ENCODE measurements at places on chromosomes 6 and 20. TPM values are rescaled to one million over a fixed set of nuclear protein-coding genes. Genes with fewer than 3 reads are reported as not detected.

PRIM2 gene
- 3.3 TPM for total RNA-seq

DDX43 gene
- 0.28 TPM for total RNA-seq

CGA gene
- not detected for total RNA-seq

SYCP2L gene
- 1.4 TPM for total RNA-seq

PKIB gene
- 7.3 TPM for total RNA-seq

CALHM4 gene
- total RNA-seq, result not detected

CGAS gene
- total RNA-seq, result 1.8 TPM

DNA sequence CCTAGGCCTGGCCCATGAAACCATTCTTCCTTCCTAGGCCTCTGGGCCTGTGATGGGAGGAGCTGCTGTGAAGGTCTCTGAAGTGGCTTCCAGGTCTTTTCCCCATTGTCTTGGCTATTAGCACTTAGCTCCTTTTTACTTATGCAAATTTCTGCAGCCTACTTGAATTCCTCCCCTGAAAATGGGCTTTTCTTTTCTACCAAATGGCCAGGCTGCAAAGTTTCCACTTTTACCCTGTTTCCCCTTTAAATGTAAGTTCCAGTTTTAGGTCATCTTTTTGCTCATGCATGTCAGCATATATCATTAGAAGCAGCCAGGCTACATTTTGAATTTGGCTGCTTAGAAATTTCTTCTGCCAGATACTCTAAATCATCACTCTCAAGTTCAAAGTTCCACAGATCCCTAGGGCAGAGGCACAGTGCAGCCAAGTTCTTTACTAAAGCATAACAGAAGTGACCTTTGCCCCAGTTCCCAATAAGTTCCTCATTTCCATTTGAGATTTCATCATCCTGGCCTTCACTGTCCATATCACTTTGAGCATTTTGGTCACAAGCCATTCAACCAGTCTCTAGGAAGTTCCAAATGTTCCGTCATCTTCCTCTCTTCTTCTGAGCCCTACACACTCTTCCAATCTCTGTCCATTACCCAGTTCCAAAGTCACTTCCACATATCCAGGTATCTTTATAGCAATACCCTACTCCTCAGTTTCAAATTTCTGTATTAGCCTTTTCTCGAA, 71.9 kb downstream of the TBC1D7 start:
- H3K27ac ChIP-seq, result no peak overlapping the region
- no peaks in the 10 kb centered on the region for H3K27me3 ChIP-seq
- H3K4me3 ChIP-seq, result no peak overlapping the region
- DNase-seq, result no peak

GRCh38 chr6:169868458-169868857, 117.0 kb downstream of the ERMARD start:
- no peak overlapping the region for H3K4me3 ChIP-seq
- no peaks in the 10 kb centered on the region for H3K36me3 ChIP-seq

DNA sequence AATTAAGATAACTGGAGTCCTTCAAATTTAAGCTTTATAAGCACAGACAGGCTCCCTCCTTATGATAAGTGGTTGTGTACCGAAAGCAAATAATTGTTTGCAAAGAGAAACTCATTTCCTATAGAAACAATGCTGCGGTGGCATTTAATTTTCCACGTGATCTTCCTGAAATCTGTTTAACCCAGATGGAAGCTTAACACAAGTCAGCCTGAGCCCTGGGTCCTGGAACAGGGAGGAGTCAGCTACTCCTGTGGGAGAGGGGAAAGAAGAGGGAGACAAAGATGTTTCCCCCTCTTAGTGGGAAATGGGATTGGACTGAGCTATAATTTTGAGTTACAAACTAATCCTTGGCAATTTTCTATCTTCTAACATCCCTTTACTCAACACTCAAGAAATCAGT, 136.5 kb downstream of the ELOVL4 start:
- no peaks in the 10 kb centered on the region for H3K36me3 ChIP-seq
- H3K27me3 ChIP-seq, result no peaks in the 10 kb centered on the region
- H3K4me3 ChIP-seq, result no peak overlapping the region
- H3K4me1 ChIP-seq, result no peaks in the 10 kb centered on the region

GRCh38 chr20:35318502-35319157, 26.4 kb upstream of the FAM83C start:
- peak overlapping the region; percentile 5 for H3K27ac ChIP-seq
- no peak for DNase-seq
- no peaks in the 10 kb centered on the region for H3K4me1 ChIP-seq
- H3K27me3 ChIP-seq, result no peaks in the 10 kb centered on the region
- no peaks in the 10 kb centered on the region for H3K36me3 ChIP-seq

GRCh38 chr6:103534095-103534494, 1325.6 kb downstream of the HACE1 start:
- H3K4me1 ChIP-seq, result no peaks in the 10 kb centered on the region
- H3K27ac ChIP-seq, result no peak overlapping the region
- H3K27me3 ChIP-seq, result no peaks in the 10 kb centered on the region
- no peaks in the 10 kb centered on the region for H3K36me3 ChIP-seq
- no peak overlapping the region for H3K4me3 ChIP-seq

DNA sequence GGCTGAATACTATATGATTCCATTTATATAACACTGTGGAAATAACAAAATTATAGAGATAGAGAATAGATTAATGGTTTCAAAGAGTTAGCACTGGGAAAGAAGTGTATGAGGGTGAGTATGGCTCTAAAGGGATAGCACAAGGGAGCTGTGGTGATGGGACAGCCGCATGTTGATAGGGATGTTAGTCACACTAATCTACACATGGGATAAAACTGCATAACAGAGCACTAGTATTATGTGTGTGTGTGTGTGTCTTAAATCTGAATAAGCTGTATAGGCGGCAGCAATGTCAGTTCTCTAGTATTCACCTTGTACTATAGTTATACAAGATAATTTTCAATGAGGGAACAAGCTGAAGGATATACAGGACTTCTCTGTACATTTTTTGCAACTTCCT, 5.8 kb downstream of the CGA start:
- no peak overlapping the region for H3K27ac ChIP-seq
- H3K27me3 ChIP-seq, result no peaks in the 10 kb centered on the region
- no peak overlapping the region for H3K4me3 ChIP-seq
- no peak for DNase-seq

DNA sequence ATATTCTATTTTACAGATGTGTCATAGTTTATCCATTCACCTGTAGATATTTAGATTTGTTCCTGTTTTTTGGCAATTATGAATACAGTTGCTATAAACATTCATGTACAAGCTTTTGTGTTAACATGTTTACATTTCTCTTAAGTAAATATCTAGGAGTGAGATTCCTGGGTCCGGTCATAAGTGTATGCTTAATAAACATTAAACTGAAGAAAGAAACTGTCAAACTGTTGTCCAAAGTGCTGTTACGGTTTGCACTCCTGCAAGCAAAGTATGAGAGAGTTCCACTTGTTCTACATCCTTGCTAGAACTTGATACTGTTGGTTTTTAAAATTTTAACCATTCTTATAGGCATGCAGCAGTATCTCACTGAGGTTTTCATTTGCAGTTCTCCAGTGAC, 138.6 kb downstream of the RALGAPA2 start:
- DNase-seq, result no peak
- H3K36me3 ChIP-seq, result no peaks in the 10 kb centered on the region
- no peak overlapping the region for H3K4me3 ChIP-seq
- no peak overlapping the region for H3K27ac ChIP-seq
- no peaks in the 10 kb centered on the region for H3K4me1 ChIP-seq

GRCh38 chr6:33813990-33814985, 10.5 kb upstream of the MLN start:
- H3K4me1 ChIP-seq, result no peaks in the 10 kb centered on the region
- H3K4me3 ChIP-seq, result no peak overlapping the region
- H3K27ac ChIP-seq, result no peak overlapping the region
- H3K27me3 ChIP-seq, result peaks cover 4% of the 10 kb centered on the region

DNA sequence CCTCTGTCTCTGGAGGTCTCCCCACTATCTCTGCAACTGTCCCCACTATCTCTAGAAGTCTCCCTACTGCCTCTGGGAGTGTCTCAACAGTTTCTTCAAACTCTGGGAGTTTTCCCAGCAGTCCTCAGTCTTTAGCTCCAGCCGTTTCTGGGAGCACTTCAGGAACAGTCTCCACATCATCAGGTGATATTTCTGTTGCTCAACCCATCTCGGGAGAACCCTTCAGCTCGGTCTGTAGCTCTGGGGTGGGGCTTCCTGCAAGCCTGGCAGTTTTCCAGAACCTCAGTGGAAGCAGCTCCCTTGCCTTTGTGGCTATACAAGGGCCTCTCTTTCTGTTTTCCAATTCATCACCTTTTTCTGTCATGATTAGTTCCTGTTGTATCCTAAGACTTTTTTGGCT, 3.0 kb upstream of the SFTA2 start:
- H3K4me1 ChIP-seq, result peaks cover 6% of the 10 kb centered on the region
- DNase-seq, result no peak
- no peak overlapping the region for H3K27ac ChIP-seq

DNA sequence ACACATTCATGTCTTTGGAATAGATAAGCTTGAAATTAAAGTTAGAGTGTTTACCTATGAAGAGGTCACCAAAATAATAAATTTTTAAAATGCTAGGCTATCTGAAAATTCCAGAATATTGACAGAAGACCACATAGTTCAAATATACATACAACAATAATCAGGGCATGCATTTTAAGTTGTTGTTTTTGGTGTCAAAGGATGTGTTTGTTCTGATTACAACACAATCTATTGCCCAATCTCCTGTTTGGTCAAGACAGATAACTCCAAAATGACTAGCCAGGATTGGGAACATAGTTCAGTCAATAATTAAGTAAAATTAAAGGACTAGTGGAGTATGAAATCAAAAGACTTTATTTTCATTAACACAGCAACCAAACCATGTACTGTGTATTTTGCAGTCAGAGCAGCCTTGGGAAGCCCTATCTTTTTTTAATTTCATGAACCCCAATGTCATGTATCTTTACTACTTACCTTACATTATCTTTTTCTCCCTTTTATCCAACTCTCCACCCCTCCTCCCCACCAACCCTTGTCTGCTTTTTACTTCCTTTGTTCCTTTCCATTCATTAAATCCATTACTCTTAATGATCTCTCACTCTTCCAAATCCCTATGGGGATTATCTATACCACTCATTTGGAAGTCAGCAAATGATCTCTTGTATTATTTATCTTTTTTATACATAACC, 111.2 kb downstream of the CDK19 start:
- no peaks in the 10 kb centered on the region for H3K36me3 ChIP-seq
- no peaks in the 10 kb centered on the region for H3K4me1 ChIP-seq
- DNase-seq, result no peak
- H3K4me3 ChIP-seq, result no peak overlapping the region
- no peak overlapping the region for H3K27ac ChIP-seq

- H3K4me1 ChIP-seq, result no peaks in the 10 kb centered on the region
- no peak for DNase-seq
- H3K4me3 ChIP-seq, result no peak overlapping the region
- no peak overlapping the region for H3K27ac ChIP-seq
- H3K27me3 ChIP-seq, result no peaks in the 10 kb centered on the region
These were observed 28.0 kb upstream of the PTGIS start for GRCh38 chr20:49595811-49596561.

DNA sequence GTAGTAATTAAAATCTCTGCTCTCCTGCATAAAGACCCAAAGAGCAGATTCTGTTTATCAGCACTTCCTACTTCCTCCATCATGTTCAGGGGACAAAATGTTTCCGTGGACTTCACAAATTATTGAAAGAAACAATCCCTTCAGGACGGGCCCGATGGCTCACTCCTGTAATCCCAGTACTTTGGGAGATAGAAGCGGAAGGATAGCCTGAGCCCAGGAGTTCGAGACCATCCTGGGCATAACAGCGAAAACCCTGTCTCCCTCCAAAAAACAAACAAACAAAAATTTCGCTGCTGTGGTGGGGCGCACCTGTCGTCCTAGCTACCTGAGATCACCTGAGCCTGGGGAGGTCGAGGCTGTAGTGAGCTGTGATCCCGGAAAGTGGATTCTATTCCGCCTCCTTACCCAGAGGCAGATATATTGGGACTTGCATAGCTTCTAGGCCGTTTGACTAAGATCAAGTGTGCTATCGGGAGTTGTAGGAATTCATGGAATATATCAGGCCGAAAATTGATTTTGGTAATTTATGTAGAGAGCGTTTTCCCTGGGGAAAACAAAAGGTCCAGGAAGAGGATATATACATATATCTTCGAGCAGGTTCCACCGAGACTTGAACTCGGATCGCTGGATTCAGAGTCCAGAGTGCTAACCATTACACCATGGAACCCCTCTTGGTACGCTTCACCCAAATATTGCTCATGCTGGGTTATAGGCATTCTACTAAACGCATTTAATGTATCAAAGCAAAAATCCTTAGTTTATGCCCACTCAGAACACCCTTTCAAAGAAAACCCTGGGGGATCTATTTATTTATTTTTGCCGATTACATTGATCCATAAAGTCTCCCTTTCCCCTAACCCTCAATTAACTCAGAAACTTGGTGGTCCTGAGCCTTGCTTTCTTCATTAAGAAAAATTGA, 74.5 kb upstream of the ZNF184 start:
- DNase-seq, result no peak
- H3K27ac ChIP-seq, result no peak overlapping the region
- no peaks in the 10 kb centered on the region for H3K4me1 ChIP-seq
- no peaks in the 10 kb centered on the region for H3K36me3 ChIP-seq
- H3K27me3 ChIP-seq, result peaks cover 58% of the 10 kb centered on the region

DNA sequence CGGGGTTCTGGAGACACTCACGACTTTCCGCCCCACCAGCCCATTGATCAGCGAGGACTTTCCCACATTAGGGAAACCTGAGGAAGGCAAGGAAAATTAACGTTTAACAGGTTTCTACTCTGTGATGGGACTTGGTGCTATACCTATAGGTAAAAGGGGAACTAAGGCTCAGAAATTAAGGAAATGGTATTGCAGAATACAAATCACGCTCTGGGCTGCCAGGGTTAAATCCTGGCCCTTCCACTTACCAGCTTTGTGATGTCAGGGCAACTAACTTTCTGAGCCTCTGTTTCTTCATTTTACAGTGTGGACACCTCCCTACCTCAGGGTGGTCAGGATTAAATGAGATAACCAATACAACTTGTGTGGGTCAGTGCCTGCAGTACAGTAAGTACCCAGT, 8.8 kb downstream of the GNL1 start:
- H3K27ac ChIP-seq, result no peak overlapping the region
- no peak overlapping the region for H3K4me3 ChIP-seq
- H3K36me3 ChIP-seq, result peaks cover 20% of the 10 kb centered on the region
- DNase-seq, result no peak

DNA sequence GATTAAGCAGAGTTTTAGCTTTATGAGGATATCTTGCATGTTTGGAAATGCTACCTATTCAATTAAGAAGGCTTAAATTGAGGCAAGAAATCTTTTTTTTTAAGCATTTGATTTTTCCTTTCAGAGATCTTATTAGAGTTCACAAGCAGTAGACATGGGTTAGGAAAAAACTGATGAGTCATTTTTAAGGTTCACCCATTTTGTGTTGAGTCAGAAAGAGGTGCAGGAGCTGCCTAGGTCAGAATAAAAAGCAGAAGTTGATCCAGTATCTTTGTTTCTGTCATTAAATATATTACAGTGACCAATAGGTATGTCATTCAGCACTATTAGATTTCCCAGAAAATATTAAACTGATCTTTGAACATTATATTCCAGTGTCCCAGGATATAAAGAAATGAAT, 306.8 kb downstream of the LMBRD1 start:
- no peak overlapping the region for H3K4me3 ChIP-seq
- no peak overlapping the region for H3K27ac ChIP-seq
- H3K27me3 ChIP-seq, result no peaks in the 10 kb centered on the region
- no peak for DNase-seq
- H3K36me3 ChIP-seq, result no peaks in the 10 kb centered on the region

GRCh38 chr6:112180095-112180820, 74.1 kb downstream of the LAMA4 start:
- H3K27ac ChIP-seq, result no peak overlapping the region
- H3K36me3 ChIP-seq, result no peaks in the 10 kb centered on the region
- no peaks in the 10 kb centered on the region for H3K27me3 ChIP-seq

GRCh38 chr6:124825564-124825963, 136.7 kb upstream of the RNF217 start:
- no peak overlapping the region for H3K4me3 ChIP-seq
- no peaks in the 10 kb centered on the region for H3K27me3 ChIP-seq
- DNase-seq, result no peak
